SW 1271 (cell line): ENCODE measurements at places on chromosomes 2 and 18.

DNA sequence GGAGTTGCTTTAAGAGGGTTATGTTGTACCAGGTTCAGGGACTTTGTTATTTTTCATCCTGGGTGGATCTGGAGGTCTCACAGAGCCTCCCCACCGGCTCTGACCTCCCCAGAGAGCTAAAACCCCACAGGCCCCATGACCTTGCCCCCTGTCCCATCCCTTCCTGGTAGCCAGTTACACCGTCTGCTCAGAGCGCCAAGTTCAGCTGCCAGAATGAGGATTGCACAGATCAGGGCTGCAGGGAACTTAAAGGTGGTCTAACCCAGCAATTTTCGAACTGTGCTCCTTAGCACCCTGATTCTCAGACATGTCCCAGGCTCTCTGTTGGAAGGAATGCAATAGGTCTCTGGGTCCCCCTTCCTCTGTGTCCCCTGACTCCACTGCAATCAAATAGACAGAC, 32.1 kb downstream of the ATOH8 start:
- DNase-seq: no peak

- DNase-seq: no peak
Measured at GRCh38 chr2:237724811-237725478, 73.6 kb upstream of the RBM44 start.

GRCh38 chr2:120463527-120463926, 117.6 kb downstream of the INHBB start:
- DNase-seq: no peak

- no peak for DNase-seq
Measured at GRCh38 chr2:19865151-19865550, 36.6 kb downstream of the TTC32 start.
